Naive B cell (primary cell): ENCODE measurements at places on chromosomes 5 and 9. TPM values are rescaled to one million over a fixed set of nuclear protein-coding genes. Genes with fewer than 3 reads are reported as not detected.

The PCDHGA5 gene
- polyA plus RNA-seq: not detected

The SLC9A3 gene
- 1.6 TPM for polyA plus RNA-seq

The REEP2 gene
- polyA plus RNA-seq: not detected

The PCA3 gene
- 0.64 TPM for polyA plus RNA-seq

The FBP1 gene
- 6.0 TPM for polyA plus RNA-seq

The MED27 gene
- 35.1 TPM for polyA plus RNA-seq

The PCDHB11 gene
- not detected for polyA plus RNA-seq

The CHSY3 gene
- not detected for polyA plus RNA-seq

The RETREG1 gene
- polyA plus RNA-seq: 55.3 TPM

The SNX18 gene
- 9.4 TPM for polyA plus RNA-seq

The RGS14 gene
- 41.1 TPM for polyA plus RNA-seq

The C9 gene
- not detected for polyA plus RNA-seq

The TAS2R1 gene
- not detected for polyA plus RNA-seq

The LIFR gene
- not detected for polyA plus RNA-seq

The GABRA1 gene
- not detected for polyA plus RNA-seq

The ADAMTS2 gene
- not detected for polyA plus RNA-seq

The NR5A1 gene
- not detected for polyA plus RNA-seq

The PSAT1 gene
- polyA plus RNA-seq: 0.67 TPM

The LMNB1 gene
- 1.3 TPM for polyA plus RNA-seq

The CKMT2 gene
- polyA plus RNA-seq: not detected

The KCNT1 gene
- not detected for polyA plus RNA-seq

The DPYSL3 gene
- not detected for polyA plus RNA-seq

The SYK gene
- polyA plus RNA-seq: 200 TPM

The KCNV2 gene
- not detected for polyA plus RNA-seq

The WNT8A gene
- not detected for polyA plus RNA-seq

The OTP gene
- polyA plus RNA-seq: not detected

The OBP2A gene
- not detected for polyA plus RNA-seq

The SPATA31D4 gene
- polyA plus RNA-seq: not detected

The MYMK gene
- polyA plus RNA-seq: not detected

The NR4A3 gene
- polyA plus RNA-seq: 5.2 TPM

The CCL27 gene
- not detected for polyA plus RNA-seq

The QRFP gene
- 0.75 TPM for polyA plus RNA-seq

The C9orf153 gene
- not detected for polyA plus RNA-seq

The MLANA gene
- 0.15 TPM for polyA plus RNA-seq

The FBP2 gene
- not detected for polyA plus RNA-seq

The SRD5A1 gene
- polyA plus RNA-seq: 43.7 TPM

The OR1K1 gene
- polyA plus RNA-seq: not detected

The STK32A gene
- not detected for polyA plus RNA-seq

The PCDHGA12 gene
- polyA plus RNA-seq: not detected

The CCL21 gene
- polyA plus RNA-seq: not detected

The PAPPA gene
- not detected for polyA plus RNA-seq

The PDE4D gene
- polyA plus RNA-seq: 12.9 TPM

The CDC23 gene
- 14.1 TPM for polyA plus RNA-seq

The FOXD4L5 gene
- not detected for polyA plus RNA-seq

The C5orf63 gene
- polyA plus RNA-seq: 17.5 TPM

The ST8SIA4 gene
- 22.8 TPM for polyA plus RNA-seq

The ACOT12 gene
- polyA plus RNA-seq: not detected

The DTWD2 gene
- 6.0 TPM for polyA plus RNA-seq

The CCNI2 gene
- not detected for polyA plus RNA-seq

The ABL1 gene
- 9.7 TPM for polyA plus RNA-seq

The FAM221B gene
- not detected for polyA plus RNA-seq

The SH3RF2 gene
- polyA plus RNA-seq: not detected
